ENCODE measurements at places on chromosomes 2 and 18.
A peak's percentile ranks its signal among the peaks of the same experiment; 100 is the strongest.

DNA sequence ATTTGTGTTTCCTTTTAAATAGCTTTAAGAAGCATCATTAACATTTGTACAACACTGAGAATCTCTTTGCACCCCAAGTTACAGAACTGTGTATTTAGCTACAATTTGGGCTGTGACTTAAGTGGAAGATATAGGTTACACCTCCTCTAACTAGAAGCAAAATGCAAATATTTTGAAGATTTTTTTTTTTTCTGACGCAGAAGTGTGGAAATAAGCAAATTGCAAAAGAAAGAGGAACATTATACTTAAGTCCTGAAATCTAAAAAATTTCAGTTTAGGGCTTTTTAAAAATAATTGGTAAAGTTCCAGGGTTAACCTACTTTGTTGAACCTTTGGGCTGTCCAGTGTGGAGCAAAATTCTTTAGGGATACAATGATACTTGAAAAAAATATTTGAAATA is 41.4 kb upstream of the RBMS1 start:
- DNase-seq: no peak

- no peak for DNase-seq
Measured at GRCh38 chr2:6526093-6526824, 339.4 kb downstream of the CMPK2 start.

DNA sequence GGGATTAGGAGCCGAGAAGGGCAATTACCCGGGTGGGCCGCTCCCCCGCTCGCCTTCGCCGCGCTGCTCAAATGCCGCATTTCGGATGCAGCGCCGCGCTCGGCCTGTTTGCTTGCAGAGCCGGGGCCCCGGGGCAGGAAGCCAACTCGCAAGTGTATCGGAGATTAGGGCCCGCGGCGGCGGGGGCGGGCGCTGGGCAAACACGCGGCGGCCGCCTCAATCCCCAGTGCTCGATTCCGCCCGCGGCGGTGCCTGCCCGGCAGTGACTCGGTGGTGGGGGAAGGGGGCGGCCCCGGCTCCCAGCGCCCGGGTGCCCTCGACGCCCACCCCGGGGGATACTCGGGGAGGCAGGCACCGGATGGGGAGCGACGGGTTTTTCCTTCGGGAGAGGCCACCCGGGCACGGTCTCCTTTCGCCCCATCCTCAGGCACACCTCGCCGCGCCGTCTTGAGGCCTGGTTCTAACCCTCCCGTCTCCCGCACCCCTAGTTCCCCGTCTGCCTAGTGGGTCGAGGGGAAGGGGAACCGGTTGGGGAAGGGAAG is 26.6 kb upstream of the NOTO start:
- peak; percentile 81 for DNase-seq

GRCh38 chr2:206056286-206056685 is 29.7 kb downstream of the INO80D start:
- no peak for DNase-seq

DNA sequence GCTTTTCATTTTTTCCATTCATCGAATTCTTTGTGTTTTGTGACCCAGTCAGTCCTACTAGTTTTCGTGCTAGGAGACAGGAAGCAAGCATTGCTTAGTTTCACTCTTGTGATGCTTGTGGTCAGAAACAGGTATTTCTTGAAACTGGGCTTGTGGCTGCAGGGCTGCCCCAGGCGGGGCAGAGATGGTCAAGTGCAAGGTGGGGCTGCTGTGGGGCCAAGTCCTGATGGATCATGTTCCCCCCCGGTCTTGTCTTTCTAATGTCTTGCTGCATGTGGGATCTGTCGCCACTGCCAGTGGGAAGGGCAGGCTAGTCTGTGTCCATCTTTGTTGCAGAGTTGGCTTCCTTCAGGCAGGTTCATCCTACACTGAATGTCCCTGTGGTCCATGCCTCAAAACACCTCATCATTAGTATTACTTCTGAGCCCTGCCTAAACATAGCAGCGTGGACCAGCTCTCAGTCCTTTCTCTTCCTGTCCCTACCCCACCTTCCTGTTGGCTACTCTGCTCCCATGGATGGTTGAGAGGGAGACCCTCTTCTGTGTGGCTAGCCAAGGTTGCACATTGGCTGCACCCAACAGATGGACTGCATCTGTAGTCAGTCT is 38.7 kb downstream of the INPP4A start:
- no peak for DNase-seq

DNA sequence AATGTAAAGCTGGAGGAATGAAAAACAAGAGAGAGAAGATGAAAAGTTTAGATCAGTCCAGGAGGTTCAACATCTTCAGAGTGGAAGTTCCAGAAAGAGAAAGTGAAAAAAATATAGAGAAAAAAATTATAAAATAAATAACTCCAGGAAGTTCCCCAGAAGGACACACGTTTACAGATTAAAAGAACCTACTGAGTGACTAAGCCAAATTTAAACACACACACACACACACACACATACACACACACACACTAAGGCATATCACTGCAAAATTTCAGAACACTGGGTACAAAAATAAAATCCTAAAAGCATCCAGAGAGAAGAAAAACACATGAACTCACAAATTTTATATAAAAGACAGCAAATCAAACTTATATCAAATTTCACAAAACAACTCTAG is 85.9 kb upstream of the PMAIP1 start:
- peak; percentile 17 for DNase-seq

DNA sequence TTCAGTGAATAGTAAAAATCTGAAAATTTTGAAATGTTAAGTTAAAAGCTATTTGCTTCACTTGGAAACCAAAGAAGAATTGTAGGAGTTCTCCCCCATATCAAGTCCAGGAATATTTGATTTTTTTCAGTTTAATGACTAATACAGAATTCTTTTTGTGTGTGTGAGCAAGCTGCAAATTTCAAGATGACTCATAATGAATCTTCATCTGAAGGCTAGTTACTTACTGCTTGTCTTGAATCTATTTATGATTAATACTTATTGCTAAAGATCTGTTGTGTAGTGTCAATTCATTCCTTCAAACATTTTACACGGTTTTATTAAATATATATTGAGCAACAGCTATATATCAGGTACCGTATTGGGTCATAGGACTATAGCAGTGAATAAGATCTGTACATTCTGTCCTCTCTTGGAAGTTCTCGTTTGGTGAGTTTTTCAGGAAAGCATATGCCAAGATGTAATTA is 47.8 kb upstream of the CAVIN2 start:
- DNase-seq: peak; percentile 69

GRCh38 chr18:11944252-11944651 is 36.1 kb upstream of the MPPE1 start:
- no peak for DNase-seq

GRCh38 chr2:24892928-24893327 is 27.1 kb downstream of the ADCY3 start:
- DNase-seq: peak; percentile 47

GRCh38 chr2:1864301-1864980 is 120.1 kb upstream of the PXDN start:
- DNase-seq: no peak

Measured in adipocyte (in vitro differentiated cells).